ENCODE measurements at places on chromosomes 1 and 21.

DNA sequence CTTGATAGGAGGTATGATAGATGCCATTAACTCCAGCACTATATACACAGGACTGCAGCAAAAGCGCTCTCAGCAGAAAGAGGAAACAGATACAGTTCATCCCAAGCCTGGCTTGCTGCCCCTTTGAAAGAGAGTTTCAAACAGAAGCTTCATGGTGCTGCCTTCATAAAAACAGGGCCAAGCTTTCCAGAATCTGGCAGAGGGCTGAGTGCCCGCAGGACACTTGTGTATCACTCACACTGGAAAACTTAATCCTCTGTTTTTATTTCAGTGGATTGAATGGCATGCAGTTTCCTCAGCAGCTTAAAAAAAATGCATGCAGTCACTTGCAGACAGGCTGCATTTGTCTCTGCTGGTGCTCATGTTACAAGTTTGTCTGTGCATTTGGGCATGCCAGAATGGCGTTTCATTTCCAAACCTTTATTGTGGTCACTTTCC lies 40.4 kb downstream of the KCNJ15 start:
- no peak for DNase-seq

DNA sequence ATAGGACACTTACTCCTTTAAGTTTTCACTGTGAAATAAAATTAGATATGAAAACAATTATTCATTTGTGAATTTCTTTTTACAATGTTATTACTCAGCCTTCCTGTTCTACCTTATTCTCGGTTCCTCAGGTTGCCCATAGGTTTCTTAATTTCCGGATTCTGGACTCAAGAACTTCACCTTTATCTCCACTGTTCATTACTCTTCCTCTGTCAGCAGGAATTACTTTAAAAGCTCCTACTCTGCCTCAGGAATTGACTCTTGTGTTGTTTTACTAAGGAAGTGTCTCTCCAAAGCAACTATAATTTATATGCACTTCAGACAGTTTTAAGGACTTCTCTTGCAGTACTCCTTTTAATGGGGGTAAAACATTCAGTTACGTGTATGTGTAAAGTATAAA lies 123.8 kb downstream of the OSBPL9 start:
- no peak for DNase-seq

DNA sequence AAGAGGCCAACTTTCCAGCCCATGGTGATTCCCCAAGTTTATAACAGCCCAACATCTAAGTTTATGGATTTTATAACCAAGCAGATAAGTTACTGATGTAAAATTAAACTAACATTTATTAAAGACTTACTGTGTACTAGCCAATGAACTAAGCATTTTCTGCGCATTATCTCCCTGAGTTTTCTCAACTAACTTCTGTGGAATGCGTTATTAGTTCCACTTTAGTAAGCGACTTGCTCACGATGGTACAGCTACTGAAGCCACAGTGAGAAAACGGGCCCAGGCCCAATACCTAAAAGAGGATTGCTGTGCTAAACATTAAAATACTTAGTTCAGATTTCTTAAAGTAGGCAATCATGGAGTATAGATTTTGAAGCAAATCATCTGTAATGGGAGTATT lies 61.0 kb downstream of the ZBTB18 start:
- no peak for DNase-seq

- DNase-seq = no peak
These were observed 43.9 kb downstream of the DUSP10 start for GRCh38 chr1:221697923-221698425.

DNA sequence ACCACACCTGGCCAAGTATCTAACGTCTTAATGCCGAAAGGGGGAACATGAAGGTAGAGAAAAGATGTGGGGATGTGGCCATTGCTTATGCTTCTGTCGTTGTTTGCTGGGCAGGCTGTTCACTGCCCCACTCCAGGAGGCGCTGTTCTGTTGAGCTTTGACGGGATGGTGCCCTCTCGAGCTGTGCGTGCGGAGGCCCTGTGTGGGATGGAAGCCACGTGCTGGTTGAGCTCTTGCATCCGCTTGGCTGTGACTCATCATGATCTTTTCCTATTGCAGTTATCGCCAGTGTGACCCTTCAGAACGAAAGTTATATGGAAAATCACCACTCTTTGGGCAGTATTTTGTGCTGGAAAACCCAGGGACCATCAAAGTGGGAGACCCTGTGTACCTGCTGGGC lies 26.3 kb downstream of the MTARC1 start:
- no peak for DNase-seq

DNA sequence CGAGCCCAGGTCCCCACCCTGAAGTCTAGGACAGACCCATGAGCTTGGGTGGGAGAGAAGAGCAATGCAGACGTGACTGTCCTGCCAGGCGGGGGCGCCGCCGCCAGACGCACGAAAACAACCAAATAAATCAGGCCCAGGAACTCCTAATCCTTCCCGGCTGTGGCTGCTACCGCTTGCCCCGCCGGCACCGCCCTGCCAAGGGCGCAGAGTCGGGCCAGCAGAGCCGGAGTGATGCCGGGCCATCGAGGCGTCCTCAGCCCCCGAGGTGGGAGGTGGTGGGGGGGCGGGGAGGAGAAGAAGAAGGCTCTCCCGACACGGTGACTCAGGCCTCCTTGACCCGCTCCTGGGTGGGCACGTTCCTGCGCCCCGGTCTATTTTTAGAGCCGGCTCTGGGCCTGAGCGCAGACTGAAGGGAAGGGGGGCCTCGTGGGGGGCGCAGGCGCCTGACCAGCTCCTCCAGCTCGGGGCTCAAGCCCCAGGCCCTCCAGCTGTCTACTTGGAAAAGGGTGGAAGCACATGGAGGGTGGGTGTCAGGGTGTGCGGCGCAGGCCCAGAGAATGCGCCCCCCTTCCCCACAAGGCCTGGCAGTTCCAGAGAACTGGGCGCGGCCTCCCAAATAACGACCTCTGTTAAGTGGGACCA lies 10.7 kb upstream of the COL16A1 start:
- DNase-seq = no peak

DNA sequence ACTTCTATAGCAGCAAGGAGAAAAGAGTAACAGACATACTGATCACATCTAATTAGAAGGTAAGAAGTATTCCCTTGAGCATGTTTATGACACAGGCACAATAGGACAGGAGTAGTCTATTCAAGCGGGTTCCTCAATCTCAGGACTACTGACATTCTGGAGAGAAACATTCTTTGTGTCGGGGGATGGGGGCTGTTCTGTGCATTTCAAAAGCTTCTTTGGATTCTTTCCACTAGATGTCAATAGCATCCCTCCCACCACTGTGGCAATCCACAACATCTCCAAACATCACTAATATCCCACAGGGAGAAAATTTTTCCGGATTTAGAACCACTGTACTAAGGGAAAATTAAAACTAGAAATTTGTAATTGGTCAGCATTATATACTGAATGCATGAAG lies 56.9 kb downstream of the ADAMTS5 start:
- peak; percentile 22 for DNase-seq

- no peak for DNase-seq
These were observed 367.2 kb upstream of the B3GALT2 start for GRCh38 chr1:193553564-193553963.

DNA sequence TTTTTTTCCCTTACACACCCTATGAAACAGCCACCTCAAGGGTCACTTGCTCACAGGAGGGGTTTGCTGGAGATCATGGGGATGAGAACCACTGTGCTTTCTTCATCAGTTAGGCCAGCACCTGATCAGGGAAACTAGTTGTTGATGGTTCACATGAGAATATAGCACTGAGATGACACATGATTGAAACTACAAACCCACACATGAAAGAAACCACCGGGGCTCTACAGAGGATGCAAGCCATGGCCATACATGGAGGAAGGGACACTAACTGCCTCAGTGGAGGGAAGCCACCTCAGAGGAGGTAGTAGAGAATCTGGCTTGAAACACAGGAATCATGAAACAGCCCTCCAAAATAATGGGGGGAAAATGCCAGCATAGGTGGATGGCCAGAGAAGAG lies 63.2 kb downstream of the PRKAB2 start:
- no peak for DNase-seq

DNA sequence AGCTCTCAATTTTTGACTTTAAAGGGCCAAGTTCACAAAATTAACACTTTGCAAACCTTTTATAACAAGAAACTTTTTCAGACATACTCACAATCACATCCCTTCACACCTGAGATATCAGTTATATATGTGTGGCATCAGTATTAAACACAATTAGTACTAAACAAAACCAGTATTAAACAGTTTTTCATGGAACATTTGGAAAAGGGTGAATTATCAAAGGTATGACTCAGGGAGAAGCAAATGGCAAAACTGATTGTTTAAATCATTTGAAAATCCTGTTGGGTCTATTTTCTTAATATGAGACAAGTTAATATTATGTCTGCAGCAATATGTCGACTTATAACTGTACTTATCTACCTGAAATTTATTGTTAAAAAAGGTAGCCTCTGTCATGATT lies 587.3 kb downstream of the NEGR1 start:
- DNase-seq = no peak

- DNase-seq = no peak
These were observed 15.7 kb upstream of the IGSF21 start for GRCh38 chr1:18091660-18092446.

GRCh38 chr1:220224033-220224432 lies 48.2 kb downstream of the RAB3GAP2 start:
- DNase-seq = no peak

GRCh38 chr1:11027316-11027715 lies 14.9 kb downstream of the TARDBP start:
- DNase-seq = no peak

- DNase-seq = no peak
These were observed 25.8 kb upstream of the CCN1 start for GRCh38 chr1:85554630-85555327.

DNA sequence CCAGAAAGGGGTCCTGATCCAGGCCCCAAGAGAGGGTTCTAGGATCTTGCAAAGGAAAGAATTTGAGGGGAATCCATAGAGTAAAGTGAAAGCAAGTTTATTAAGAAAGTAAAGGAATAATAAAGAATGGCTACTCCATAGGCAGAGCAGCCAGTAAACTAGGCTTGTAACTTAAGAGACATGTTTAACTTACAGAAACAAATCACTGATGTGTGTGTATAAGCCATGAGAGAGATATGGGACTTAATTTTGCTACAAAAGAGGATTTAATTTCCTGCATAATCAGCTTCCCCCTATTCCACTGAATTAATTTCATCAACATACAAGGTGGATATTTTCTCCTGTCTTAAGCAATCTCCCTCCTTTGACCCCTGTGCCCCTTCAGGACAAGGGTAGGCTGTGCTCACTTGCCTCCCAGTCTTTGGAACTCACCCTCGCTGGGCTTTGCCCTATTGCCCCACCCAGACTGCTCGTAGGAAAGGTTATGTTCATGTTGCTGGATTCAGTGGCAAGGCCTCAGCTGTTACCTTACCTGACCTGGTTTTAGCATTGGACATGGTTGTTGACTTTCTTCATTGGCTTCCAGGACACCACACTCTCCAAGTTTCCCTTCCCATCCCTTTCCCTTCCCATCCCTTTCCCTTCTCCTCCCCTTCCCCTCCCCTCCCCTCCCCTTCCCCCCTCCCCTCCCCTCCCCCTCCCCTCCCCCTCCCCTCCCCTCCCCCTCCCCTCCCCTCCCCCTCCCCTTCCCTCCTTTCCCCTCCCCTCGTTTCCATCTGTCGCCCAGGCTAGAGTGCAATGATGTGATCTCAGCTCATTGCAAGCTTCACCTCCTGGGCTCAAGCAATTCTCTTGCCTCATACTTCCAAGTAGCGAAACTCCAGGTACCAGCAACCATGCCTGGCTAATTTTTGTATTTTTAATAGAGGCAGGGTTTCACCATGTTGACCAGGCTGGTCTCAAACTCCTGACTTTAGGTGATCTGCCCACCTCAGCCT lies 44.6 kb downstream of the TBCE start:
- no peak for DNase-seq

DNA sequence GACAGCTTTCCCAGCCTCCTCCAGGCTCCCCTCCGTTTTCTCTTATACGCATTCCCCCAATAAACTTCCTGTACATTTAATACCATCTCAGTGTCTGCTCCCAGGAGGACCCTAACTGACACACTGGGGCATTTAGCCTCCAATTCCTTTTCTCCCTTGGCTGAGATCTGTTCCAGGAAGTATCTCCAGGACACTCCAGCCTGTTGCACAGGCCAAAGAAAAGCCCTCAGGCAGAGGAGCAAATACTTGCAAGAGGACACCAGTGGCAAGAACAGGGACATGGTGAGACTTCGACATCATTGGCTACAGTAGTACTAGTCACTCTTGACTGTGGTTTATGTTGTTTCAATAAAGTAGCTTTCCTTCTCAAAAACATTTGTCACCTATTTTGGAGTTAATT lies 4.7 kb upstream of the SYNJ1 start:
- no peak for DNase-seq

DNA sequence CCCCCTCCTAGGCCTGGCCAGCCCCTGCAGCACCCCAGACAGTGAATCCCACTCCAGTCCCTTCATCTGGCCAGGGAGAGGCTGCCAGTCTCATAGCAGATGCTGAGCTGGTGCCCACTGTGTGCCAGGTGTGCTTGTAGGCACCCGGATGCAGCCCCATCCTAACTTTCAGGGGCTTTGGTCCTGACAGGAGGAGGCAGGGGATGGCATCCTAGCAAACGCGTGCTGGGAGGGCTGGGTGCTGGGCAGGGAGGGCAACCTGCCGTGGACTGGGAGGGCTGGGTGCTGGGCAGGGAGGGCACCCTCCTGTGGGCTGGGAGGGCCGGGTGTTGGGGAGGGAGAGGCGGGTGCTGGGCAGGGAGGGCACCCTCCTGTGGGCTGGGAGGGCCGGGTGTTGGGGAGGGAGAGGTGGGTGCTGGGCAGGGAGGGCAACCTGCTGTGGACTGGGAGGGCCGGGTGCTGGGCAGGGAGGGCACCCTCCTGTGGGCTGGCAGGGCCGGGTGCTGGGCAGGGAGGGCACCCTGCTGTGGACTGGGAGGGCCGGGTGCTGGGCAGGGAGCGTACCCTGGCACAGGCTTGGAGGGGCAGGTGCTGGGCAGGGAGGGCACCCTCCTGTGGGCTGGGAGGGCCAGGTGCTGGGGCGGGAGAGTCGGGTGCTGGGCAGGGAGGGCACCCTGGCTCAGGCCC lies 35.3 kb downstream of the SLC19A1 start:
- no peak for DNase-seq

GRCh38 chr1:156828400-156829124 lies 11.9 kb upstream of the SH2D2A start:
- no peak for DNase-seq

GRCh38 chr1:118989878-118990378 lies 1.8 kb upstream of the TBX15 start:
- no peak for DNase-seq

GRCh38 chr1:68745011-68745410 lies 248.1 kb upstream of the DEPDC1 start:
- DNase-seq = peak; percentile 86

Data from NCI-H1694 treated with DMSO at 0.1 percent for 48 hours (cell line).